ENCODE measurements at places on chromosomes 3 and 15.

- DNase-seq, result peak; percentile 47
- H3K27me3 ChIP-seq, result no peaks in the 10 kb centered on the region
- peaks cover 34% of the 10 kb centered on the region for H3K4me1 ChIP-seq
- peaks cover 20% of the 10 kb centered on the region for H3K36me3 ChIP-seq
Observed at GRCh38 chr15:96333131-96334016, 2.9 kb downstream of the NR2F2 start.

DNA sequence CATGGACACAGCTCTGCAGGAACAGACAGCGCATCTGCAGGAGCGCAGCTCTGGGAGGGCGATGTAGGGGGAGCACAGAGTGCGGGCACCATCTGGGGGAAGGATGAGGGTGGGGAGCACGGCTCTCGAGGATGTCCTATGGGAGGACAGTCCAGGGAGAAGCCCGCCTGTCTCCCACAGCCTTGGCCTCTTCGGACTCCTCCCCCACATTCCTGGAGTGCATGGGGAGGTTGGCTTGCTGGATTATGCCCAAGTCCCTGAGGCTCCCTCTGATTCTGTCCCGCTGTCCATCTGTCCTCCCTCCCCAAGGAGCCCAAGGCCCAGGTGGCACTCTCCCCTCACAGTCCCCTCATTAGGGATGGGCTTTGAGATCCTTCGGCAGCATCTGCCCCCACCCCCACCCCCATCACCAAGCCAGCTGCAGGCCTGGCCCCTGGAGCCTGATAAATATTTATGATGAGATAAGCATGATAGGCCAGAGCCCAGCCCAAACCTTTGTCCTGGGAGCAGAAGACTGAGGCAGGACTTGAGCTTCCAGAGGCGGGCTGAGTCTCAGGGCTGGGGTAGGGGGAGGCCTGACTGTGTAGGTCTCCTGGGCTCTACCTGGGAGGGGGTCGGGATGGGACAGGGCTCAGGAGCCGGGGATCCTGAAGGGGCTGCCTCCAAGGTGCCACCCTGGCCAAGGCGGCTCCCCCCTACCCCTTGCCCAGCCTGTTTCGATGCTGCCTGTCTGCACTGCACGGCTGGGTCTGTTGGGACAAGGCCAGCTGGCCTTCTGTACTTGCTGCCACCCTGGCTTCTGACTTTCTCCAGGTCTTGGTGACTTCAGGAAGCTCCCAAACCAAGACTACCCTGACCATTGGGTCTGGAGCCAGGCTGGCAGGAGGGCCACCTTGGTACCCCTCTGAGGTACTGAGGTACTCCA is 28.6 kb upstream of the SEMA3F start:
- H3K4me1 ChIP-seq, result peaks cover 15% of the 10 kb centered on the region
- DNase-seq, result peak; percentile 47
- H3K27ac ChIP-seq, result no peak overlapping the region
- H3K36me3 ChIP-seq, result peaks cover 12% of the 10 kb centered on the region

DNA sequence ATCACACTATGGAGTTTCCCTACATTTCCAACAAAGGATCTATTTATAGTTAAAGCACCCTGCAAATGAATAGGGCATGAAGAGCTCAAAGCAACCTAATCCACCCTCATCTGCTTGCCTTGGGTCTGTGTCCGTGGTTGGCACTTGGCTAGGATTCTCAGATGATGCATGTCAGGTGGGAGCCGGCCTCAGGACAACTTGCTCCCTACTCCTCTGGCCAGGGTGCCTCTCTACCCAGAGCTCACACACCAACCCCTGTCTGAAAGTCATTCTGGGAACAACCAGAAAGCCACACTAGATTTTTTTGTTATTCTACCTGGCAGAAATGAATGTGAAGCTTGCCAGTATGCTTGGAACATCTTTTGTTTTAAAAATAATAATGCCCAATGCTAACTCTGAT is 13.2 kb downstream of the ARHGEF3 start:
- peaks cover 29% of the 10 kb centered on the region for H3K4me1 ChIP-seq
- no peak overlapping the region for H3K4me3 ChIP-seq
- H3K36me3 ChIP-seq, result no peaks in the 10 kb centered on the region
- DNase-seq, result no peak

- DNase-seq, result no peak
- no peak overlapping the region for H3K27ac ChIP-seq
- H3K27me3 ChIP-seq, result peaks cover 11% of the 10 kb centered on the region
- H3K4me3 ChIP-seq, result no peak overlapping the region
- H3K4me1 ChIP-seq, result peaks cover 5% of the 10 kb centered on the region
- H3K36me3 ChIP-seq, result no peaks in the 10 kb centered on the region
Observed at GRCh38 chr15:32936976-32937375, 219.2 kb downstream of the GREM1 start.

DNA sequence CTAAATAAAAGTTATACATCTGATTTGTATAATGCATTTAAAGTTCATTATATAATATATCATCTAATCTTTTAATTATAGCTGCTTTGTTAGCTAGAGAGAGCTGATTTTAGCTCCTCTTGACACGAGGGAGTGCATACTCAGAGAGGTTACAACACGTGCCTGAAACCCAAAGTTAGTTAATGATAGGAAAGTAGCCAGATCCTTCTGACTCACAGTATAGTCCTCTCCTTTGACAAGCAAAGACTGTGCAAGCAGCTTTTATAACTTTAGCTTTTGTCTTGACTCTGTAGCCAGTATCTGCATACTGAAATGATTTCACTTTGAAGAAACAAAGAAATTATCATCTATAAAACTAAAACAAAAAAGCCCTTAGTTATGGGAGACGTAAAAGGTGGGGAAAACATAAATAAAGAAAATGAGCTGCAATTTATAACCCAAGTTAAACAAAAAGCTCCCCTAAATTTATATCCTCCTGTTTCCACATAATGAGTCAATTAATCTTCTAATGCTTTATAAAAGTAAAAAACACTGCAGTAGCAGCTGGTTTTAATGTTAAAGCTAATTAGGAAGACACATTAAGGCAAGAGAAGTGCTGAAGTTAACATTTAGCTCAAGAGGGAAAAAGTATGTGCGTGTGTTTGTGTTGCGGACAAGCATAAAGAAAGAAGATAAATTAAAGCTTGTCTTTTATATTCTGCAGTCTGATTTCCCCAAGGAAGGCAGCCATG is 13.1 kb downstream of the GABRR3 start:
- H3K36me3 ChIP-seq, result no peaks in the 10 kb centered on the region
- H3K4me1 ChIP-seq, result peaks cover 5% of the 10 kb centered on the region

GRCh38 chr3:117836296-117836695 is 1126.7 kb downstream of the TUSC7 start:
- no peak overlapping the region for H3K27ac ChIP-seq
- no peak overlapping the region for H3K4me3 ChIP-seq
- H3K27me3 ChIP-seq, result no peaks in the 10 kb centered on the region
- no peaks in the 10 kb centered on the region for H3K36me3 ChIP-seq

GRCh38 chr15:59924096-59924495 is 80.0 kb upstream of the FOXB1 start:
- H3K27me3 ChIP-seq, result no peaks in the 10 kb centered on the region
- H3K4me3 ChIP-seq, result no peak overlapping the region
- no peak overlapping the region for H3K27ac ChIP-seq
- peaks cover 6% of the 10 kb centered on the region for H3K36me3 ChIP-seq

DNA sequence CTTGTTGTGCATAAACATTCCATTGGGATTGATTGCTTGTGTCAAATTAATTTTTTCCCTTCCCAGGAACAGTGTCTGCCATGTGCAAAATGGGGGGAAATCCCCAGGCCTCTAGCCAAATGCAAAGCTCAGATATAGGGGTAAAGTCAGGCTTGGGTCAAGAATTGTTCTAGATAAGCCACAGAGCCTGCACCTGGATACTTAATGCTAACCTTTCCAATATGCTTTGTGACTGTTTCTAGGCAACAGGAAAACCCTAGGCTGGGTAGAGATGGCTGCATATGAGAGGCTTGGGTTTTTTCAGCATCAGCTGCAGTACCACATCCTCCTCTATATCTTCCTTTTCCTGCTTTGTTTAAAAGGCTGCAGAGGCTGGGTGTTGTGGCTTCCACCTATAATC is 61.9 kb upstream of the ROPN1 start:
- no peak overlapping the region for H3K27ac ChIP-seq
- H3K4me1 ChIP-seq, result no peaks in the 10 kb centered on the region
- DNase-seq, result no peak
- no peaks in the 10 kb centered on the region for H3K36me3 ChIP-seq

DNA sequence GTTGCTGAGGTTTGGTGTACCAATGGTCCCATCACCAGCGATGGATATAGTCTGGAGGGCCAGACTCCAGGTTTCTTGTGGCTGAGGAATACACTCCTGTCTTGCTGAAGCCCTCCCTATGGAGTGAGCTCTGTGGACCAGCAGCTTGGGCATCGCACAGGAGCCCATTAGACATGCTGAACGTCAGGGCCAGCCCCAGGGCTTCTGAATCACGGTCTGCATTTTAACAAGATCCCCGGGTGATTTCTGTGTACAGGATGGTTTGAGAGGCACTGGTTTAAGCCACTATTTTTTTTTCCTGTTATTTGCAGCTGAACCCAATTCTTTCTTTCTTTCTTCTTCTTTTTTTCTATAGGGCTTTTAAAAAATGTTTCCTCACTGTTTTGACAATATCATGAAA is 69.5 kb upstream of the XCR1 start:
- H3K4me3 ChIP-seq, result no peak overlapping the region
- H3K36me3 ChIP-seq, result peaks cover 6% of the 10 kb centered on the region
- peak overlapping the region; percentile 81 for H3K27ac ChIP-seq
- no peaks in the 10 kb centered on the region for H3K27me3 ChIP-seq
- no peak for DNase-seq

GRCh38 chr15:52154896-52155865 is 36.0 kb downstream of the GNB5 start:
- H3K4me3 ChIP-seq, result no peak overlapping the region
- no peaks in the 10 kb centered on the region for H3K27me3 ChIP-seq
- no peak for DNase-seq

DNA sequence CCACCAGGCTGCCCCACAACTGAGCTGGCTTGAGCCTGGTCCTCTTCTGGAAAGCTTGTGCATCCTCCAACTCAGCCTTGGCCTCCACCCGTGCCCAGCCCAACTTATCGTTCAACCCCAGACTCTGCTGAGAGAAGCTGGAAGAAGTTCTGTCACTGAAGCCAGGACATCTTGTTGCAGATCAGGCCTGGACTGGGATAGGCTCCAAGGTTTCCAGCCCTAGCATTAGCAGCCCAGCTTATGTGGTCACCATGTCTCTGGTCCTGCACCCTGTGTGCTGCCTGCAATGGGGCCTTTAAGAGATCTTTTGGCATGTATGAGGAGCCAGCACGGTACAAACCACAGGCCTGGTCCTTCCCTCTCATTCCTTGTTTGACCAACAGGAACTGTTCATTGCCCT is 15.2 kb upstream of the CAMP start:
- H3K36me3 ChIP-seq, result no peaks in the 10 kb centered on the region
- no peaks in the 10 kb centered on the region for H3K4me1 ChIP-seq
- DNase-seq, result no peak
- no peak overlapping the region for H3K27ac ChIP-seq

DNA sequence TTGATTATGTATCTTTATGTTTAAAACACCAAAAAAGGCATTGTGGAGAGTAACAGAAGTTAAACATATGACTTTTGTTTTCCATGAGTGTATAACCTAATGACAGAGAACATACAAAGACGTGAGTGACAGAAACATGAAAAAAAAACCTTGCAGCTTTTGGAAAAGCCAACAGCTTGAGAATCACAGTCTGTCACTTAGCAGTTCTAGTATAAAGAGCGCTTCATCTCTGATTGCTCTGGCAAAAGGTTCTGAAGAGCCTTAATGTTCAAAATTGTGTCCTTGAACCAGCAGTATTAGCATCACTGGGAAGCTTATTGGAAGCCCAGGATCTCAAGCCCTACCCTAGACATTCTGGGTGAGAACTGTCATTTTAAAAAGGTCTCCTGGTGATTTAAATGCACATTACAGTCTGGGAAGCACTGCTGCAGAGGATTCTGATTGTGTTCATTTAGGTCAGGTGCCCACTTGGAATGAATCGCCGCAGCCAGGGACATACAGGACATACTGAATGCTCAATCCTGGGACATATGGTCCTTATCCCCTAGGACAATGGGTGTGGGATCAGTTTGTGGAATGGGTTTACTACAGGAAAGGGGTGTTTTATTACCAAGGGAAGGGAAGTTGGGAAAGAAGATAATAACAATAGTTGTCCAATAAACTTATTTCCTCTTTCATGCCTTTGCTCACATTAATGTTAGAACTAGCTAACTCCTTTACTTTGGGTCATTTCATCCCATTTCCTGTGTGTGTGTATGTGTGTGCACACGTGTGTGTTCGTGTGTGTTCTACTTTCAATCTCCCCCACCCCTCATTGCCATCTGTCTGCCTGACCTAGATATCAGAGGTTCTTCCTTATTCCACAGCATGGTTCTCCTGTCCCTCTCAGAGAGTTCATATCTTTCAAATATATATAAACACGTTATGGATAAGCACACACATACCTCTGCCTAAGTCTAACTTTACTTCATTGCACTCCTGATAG is 55.0 kb downstream of the LRRC49 start:
- no peak overlapping the region for H3K27ac ChIP-seq
- no peaks in the 10 kb centered on the region for H3K36me3 ChIP-seq
- DNase-seq, result no peak
- no peaks in the 10 kb centered on the region for H3K27me3 ChIP-seq
- no peaks in the 10 kb centered on the region for H3K4me1 ChIP-seq

- no peak for DNase-seq
- no peak overlapping the region for H3K27ac ChIP-seq
- peaks cover 97% of the 10 kb centered on the region for H3K36me3 ChIP-seq
- H3K27me3 ChIP-seq, result no peaks in the 10 kb centered on the region
- no peak overlapping the region for H3K4me3 ChIP-seq
- no peaks in the 10 kb centered on the region for H3K4me1 ChIP-seq
Observed at GRCh38 chr3:3149560-3149959, 22.8 kb downstream of the TRNT1 start.

DNA sequence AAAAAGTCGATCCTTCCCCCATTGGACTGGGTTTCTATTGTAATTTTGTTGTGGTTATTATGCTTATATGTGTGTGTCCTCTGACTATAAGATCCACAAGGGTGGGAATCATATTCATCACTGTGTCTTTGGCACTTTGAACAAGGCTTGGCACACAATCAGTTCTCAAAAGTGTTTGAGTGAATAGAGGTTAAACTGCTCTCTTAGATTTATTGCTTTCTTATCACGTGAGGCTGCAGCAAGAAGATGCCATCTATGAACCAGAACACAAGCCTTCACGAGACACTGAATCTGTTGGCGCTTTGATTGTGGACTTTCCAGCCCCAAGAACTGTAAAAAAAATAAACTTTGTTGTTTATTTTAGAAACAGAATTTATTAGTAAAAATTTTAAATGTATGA is 295.0 kb upstream of the MDFIC2 start:
- no peaks in the 10 kb centered on the region for H3K36me3 ChIP-seq
- H3K4me1 ChIP-seq, result no peaks in the 10 kb centered on the region
- no peak overlapping the region for H3K27ac ChIP-seq
- H3K27me3 ChIP-seq, result peaks cover 77% of the 10 kb centered on the region
- H3K4me3 ChIP-seq, result no peak overlapping the region

- no peak overlapping the region for H3K27ac ChIP-seq
- H3K27me3 ChIP-seq, result no peaks in the 10 kb centered on the region
- peak; percentile 16 for DNase-seq
- no peaks in the 10 kb centered on the region for H3K36me3 ChIP-seq
Observed at GRCh38 chr3:42635111-42635510, 18.4 kb upstream of the ZBTB47 start.

Measured in MCF 10A (cell line).